ENCODE measurements at places on chromosomes 1 and 21.

- DNase-seq, result peak; percentile 54
These were observed 234.1 kb downstream of the NCAM2 start for GRCh38 chr21:21232320-21232719.

- DNase-seq, result peak; percentile 34
These were observed 844.1 kb downstream of the LTN1 start for GRCh38 chr21:28148400-28149064.

- DNase-seq, result no peak
These were observed 19.5 kb upstream of the ARHGEF10L start for GRCh38 chr1:17520041-17520440.

DNA sequence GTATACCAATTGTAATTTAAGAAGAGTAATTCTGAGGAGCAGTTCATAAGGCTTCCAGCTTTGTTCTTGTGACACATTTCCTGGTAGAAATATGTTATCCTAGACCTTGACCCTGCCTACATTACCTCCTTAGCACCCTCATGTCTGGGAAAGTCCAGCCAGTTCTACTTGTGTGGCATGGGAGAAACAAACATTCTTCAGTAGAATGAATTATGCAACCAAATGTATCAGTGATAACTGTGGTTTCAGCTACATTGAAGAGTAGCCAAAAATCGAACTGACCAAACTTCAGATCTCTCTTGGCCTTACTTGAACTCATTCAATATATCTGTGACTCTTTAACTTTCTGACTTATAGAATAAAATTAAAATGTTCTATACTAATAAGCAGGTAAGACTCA is 308.1 kb upstream of the LYPLAL1 start:
- DNase-seq, result peak; percentile 94

DNA sequence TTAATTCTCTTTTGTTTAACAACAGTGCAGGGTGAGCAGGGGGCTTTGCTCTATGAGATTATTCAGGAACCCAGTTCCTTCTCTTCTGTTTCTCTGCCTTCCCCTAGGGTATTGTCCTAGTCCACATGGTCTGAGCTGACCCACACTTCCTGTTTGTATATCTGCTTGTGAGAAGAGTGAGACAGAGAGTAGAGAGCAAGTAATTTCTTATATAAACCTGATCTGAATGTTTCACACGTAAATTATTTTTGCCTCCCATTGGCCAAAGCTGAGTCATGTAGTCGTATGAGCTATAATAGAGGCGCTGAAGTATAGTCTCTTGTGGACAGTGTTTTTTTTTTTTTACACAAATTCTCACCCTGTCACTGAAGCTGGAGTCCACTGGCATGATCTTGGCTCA is 134.2 kb upstream of the SERTAD4 start:
- DNase-seq, result no peak
